Mammary epithelial cell (primary cell): ENCODE measurements at places on chromosomes 1 and 21. TPM values are rescaled to one million over a fixed set of nuclear protein-coding genes. Genes with fewer than 3 reads are reported as not detected.

DNA sequence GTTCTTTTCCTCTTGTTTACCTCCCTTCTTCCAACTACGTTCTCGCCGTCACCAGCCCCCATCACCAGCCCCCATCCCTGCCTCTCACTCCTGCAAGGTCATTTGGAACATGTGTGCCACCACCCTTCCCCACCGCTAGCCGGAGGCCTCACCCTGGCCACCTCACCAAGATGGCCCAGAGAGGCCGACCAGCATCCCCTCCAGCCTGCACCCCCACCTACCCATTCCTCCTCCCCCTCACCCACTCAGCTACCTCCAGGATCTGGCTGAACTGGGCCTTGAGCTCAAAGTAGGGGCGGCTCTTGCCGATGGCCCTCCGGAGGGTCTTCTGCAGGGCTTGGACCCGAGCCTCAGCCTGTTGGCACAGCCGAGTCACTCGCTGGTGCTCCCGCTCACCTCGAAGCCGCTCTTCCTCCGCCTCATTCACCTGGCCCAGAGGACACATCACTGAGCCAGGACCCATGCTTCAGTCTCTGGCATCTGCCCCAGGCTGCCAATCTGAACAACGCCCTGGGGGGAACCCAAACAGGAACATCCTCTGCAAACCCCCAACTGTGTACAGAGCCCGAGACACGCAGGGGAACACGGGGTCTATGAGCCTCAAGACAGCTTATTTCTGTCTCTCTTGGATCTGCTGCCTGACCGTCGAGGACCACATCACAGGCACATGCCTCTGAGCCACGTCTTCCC, 12.8 kb downstream of the SH3BP5L start:
- DNase-seq = no peak

DNA sequence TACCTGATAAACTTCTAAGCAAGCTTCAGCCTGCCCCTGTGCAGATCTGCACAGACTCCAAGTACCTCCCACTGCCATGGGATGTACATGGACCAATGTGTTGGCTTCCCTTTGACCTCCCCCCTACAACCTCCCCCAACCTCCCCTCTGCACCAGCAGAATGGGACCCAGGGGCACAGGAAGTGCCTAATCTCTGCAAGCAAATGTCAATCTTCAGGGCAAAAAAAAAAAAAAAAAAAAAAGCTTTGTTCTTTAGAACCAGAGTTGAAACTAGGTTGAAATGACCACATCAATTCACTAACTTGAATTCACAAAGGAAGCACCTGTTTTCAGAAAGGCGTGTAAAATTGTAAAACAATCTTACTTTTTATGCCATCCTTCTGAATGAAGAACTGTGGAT, 53.9 kb upstream of the TIAM1 start:
- no peak for DNase-seq

- DNase-seq = peak; percentile 100
These were observed 89.7 kb upstream of the RUNX1 start for GRCh38 chr21:35138665-35139381.

GRCh38 chr1:25099343-25099951, 132.9 kb downstream of the SYF2 start:
- no peak for DNase-seq

GRCh38 chr1:26598890-26599289, 69.3 kb downstream of the RPS6KA1 start:
- no peak for DNase-seq

RPE65 gene
- under 0.01 TPM for total RNA-seq

LENEP gene
- 1.5 TPM for total RNA-seq

PIGR gene
- 0.08 TPM in 1 of 2 replicates, not detected in the other for total RNA-seq
